ENCODE measurements at places on chromosomes 4 and X. TPM values are rescaled to one million over a fixed set of nuclear protein-coding genes. Genes with fewer than 3 reads are reported as not detected.

Gene TSPAN6
- total RNA-seq: 13.9 TPM

Gene MMRN1
- total RNA-seq: 67.4 TPM

Gene ANK2
- total RNA-seq: 12.0 TPM

Gene OPN1MW
- not detected for total RNA-seq

Gene TRIM61
- 1.2 TPM for total RNA-seq

Gene ABCG2
- total RNA-seq: 21.7 TPM

Gene RBMX2
- total RNA-seq: 16.0 TPM

Gene USP51
- total RNA-seq: 3.7 TPM

Gene RAB33A
- total RNA-seq: 0.75 TPM

Gene CABS1
- not detected for total RNA-seq

Gene CLDN34
- total RNA-seq: 0.55 TPM

GRCh38 chr4:182263562-182263961, 20.4 kb downstream of the TENM3 start:
- no peak for DNase-seq

DNA sequence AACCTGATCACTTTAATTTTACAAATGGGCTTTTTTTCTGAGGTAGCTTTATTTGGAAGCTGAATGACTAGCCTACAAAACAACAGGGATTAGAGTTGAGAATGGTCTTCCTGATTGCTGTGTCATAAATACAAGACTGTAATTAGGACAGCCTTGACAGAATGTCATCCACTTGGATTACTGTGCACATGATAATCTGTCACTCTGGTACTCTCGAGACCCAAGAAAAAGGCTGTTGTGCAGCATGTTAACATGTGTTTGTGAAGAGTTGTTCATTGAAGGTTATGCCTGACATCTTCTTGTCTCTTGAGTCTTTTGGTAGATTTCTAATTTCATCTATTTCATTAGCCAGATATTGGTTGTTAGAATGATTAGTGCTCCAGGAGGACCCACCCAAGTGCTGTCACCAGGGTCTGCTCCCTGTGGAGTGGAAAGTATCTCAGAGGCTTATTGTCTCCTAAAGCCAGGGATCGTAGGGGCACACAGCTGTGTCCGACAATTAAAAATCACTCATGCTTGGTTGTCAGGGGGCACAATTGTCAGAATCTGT, 212.2 kb upstream of the GPRIN3 start:
- DNase-seq: no peak

- no peak for DNase-seq
These were observed 44.1 kb downstream of the WDR1 start for GRCh38 chr4:10072420-10073017.

DNA sequence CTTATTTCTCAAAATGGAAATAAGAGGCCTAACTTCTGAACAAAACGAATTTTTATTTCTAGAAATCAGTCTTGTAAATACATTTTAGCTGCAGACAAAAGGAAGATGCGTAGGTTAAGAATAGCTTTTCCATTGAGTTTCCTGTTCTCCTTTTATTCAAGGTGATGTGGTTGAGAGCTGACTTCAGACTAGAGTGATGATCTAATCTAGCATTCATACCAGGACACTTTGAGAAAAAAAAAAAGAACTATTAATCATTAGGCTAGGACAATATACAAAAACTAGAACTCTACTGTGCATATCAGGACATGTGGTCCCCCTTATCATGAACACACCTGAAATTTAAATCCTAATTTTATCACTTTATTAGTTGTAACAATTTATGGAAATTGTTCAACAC, 884.5 kb upstream of the EPHA5 start:
- no peak for DNase-seq

DNA sequence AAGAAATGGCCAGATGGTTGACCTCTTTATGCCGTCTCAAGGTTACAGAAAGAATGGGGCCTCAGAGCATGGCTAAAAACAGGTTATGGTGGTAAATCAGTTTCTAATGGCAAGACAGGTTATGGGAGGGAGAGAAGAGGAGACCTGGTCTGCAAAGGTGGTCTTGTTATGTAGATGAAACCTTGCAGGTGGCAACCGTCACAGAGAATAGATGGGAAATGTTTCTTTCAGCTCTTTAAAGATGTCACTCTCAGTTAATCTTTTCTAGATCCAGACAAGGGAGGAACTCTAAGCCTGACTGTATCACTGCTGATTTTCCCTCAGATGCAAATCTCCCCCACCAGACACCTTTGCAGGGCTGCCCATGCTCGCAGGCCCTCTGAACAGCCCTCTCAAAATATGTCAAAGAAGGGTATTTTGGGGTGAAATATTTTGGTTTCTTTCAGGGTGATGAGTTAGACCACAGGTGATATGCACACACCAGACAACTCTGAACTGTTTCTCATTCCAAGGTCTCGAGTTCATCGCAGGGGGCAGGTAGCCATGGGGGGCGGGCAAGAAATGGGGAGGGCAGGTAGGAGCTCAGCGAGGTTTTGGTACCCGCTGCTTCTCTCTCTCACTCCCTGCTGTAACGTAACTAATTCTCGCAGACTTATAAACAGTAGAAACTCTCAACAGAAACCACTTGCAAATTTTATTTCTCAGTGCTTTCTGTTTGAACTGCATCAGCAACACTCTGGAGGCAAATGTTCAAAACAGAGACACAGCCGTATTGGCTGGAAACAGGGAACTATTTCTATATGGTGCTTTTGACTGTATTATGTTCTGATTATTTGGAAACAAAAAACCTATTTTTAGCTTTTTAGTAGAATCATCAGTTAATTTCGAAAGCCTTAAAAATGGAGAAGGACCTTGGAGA, 32.4 kb downstream of the CASP3 start:
- DNase-seq: no peak

- DNase-seq: no peak
These were observed 14.3 kb downstream of the FABP2 start for GRCh38 chr4:119307606-119308005.

DNA sequence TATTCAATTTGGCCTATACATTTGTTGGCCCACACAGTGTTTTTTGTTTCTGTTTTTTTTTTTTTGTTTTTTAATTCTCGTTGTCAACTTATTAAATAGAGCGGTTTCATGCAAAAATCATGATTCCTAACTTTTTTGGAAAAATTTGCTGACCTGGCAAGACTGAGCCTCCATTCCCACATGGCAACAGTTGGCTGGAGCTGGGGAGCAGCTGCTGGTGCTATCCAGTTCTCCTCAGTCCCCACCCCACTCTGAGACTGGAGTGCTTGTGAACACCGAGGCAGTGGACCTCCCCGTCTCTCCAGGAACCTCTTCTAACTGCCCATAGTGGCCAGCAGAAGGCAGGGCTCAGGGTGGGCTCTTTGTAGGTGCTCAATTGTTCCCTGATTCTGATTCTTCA, 95.7 kb upstream of the OTUD4 start:
- no peak for DNase-seq

DNA sequence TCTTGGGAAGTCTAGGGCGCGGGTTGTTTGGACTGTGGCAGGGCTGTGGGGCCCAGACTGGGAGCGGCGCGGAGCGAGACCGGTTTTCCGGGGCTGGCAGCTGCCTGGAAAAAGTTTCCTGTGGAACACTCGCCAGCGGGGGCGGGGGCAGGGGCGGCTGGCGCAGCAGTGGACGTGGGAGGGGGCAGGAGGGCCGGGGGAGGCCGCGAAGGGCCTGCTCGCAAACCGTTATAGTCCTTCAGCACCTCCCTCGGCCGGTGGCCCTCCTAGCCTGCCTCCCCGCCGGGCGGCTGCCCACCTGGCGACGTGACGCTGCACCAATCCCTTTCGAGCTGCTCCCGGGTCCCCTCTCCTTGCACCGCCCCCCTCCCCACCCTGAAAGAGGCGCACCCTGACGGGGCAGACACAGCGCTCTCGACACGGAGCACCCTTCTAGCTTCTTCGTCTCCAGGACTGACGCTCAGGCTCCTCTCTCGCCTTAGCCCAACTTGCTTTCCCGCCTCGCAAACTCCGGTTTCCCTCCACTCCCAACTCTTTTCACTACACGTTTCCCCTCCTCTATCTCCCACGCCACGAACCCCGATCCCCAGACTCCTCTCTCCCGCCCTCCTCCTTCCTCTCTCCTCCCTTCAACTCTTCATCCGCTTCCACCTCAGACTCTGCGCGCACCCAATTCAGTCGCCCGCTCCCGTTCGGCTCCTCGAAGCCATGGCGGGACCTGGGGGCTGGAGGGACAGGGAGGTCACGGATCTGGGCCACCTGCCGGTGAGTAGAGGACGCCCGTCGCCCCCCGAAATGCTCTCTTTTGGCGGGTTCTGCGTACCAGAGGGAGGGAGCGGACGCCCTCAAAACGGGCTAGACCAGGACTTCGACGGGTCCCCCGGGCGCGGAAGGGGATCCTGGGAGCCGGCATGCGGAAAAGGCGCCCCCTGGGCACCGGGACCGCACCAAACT, at the start of gene NRK:
Gene NRK (plus strand): TSS at position 402 of the 954 bp plus-strand sequence. CDS start 307 bp downstream, at position 709.
- peak; percentile 51 for DNase-seq

- no peak for DNase-seq
These were observed 37.5 kb downstream of the ANXA3 start for GRCh38 chr4:78588894-78589545.

DNA sequence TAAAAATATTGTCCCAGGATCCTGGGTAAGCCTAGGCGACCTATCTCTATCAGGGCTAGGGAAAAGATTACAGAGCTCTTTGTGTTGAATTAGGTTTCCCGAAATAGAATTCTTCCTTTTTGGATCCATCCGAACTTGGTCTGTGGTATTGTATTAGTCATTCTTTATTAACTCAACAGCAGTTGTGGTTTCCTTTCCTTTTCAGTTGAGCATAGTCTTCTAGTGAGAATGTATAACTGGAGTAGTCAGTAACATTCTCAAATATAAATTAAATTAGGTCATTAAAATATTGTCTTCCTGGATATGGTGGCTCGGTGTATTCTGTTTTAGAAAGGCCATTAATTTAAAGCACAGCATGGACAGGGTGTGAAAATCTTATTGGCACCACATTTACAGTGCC, 520.4 kb downstream of the NLGN4X start:
- no peak for DNase-seq

- no peak for DNase-seq
These were observed 51.6 kb upstream of the BLTP1 start for GRCh38 chr4:122100508-122100907.

DNA sequence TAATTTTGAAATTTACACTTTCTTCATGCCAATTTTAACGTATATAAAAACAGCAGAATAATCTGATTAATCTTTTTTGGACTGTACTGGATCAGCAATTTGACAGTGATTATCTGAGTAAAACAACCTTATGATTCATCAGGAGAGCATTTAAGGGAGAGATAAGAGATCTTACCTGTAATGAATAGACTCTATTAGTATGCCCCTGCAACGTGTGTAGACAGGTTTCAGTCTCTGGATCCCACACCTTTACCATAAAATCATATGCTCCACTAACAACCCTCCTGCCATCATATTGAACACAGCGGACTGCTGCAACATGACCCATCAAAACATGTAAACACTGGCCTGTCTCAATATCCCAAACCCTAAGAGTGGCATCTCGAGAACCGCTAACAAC, 210.1 kb downstream of the FBXW7 start:
- no peak for DNase-seq

GRCh38 chr4:141860974-141861373, 224.6 kb downstream of the IL15 start:
- DNase-seq: no peak

GRCh38 chr4:143372093-143372915, 35.6 kb downstream of the GAB1 start:
- no peak for DNase-seq

DNA sequence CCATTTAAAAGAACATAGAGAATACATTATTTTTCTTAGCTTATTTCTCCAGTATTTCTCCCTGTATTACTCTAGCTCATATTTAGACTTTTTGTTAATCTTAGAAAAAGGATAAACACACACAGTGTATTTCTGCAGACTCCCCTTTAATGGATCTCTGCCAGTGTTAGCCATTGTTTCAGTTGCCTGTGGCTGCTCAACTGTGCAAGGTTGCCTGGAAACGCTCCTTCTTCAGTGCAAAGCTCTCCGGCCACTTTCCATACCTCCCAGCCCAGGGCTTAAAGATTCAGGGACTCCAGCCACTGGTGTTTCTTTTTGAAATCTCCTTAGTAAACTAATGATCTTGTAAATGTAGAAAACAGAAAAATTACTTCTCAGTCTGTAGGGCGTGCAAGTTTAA, 104.9 kb downstream of the SLIT2 start:
- no peak for DNase-seq

GRCh38 chrX:96997196-96997595, 113.5 kb downstream of the RPA4 start:
- no peak for DNase-seq

GRCh38 chrX:115966920-115967319, 203.6 kb upstream of the AGTR2 start:
- no peak for DNase-seq

GRCh38 chrX:22056235-22056634, 24.1 kb downstream of the PHEX start:
- no peak for DNase-seq

- no peak for DNase-seq
These were observed 93.0 kb upstream of the STS start for GRCh38 chrX:7054219-7055216.

DNA sequence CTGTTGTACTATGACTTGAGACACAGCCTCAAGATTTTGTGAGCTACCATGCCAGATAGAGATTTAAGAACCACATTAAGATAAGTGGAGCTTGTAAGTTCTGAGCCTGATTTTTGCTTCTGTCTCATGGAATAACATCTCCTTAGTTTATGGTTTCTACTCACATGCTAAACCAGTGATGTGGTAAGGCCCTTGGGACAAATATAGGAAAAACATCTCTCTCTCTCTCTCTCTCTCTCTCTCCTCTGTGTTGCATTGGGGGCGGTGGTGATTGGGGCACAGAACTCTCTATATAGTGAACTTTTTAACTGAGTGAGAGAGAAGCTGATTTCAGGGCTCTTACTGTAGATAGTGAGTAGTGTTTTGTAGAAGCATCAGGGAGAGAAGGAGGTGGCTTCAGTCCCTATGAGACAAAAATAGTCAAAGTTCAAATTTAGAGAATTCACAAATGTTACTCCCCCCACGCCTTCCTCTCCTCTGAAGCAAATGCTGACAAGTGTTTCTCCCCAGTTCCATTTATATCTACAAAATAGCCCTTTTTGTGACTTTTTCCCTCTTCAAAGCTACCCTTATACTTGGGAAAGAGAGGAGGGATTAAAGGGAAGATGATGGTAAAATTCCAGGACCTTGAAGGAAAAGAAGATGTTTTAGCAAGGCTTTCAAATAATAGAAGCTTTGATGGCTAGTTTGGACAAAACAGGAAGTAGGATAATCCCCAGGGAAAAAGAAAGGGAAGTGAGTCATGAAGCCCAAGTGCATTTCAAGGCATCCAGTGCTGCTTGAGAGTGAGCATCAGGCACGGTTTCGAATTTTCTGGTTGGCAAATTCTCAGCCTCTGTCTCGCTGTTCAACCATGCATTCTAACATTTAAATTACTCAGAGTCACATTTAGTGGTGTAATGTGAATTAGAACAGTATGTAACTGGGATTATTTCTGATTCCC, 134.3 kb upstream of the AP1S2 start:
- no peak for DNase-seq

DNA sequence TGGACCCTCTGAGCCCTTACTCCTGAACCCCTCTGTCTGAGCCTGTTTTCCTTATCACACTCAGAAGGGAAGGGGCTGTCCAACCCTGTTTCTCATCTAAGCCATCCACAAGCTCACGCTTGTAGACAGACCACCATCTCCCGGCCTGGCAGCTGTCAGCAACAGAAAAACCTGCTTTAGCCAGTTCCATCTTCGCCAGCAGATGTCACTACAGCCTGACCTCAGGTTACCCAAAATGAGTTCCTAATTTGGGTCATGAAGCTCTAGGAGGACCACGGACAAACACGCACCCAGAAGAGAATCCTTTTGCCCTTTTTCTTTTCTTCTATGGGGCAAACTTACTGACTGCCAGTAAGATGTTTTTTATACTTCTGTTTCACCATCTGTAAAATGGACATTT, 445.4 kb downstream of the BCOR start:
- DNase-seq: no peak

- DNase-seq: no peak
These were observed 18.3 kb upstream of the HUWE1 start for GRCh38 chrX:53704854-53705253.

Measured in upper lobe of right lung (tissue), 1 donor.